ENCODE measurements at places on chromosomes 4 and X. TPM values are rescaled to one million over a fixed set of nuclear protein-coding genes. Genes with fewer than 3 reads are reported as not detected.

Gene CYLC1
- total RNA-seq: not detected

Gene DMP1
- not detected for total RNA-seq

Gene ZFP92
- not detected for total RNA-seq

Gene TLR3
- total RNA-seq: 6.7 TPM

Gene ODAPH
- not detected for total RNA-seq

Gene DUX4
- not detected for total RNA-seq

Gene NLGN3
- total RNA-seq: 0.15 TPM

Gene GPR34
- not detected for total RNA-seq

Gene AIMP1
- total RNA-seq: 38.2 TPM

Gene ENPP6
- total RNA-seq: not detected

Gene CACNA1F
- not detected for total RNA-seq

Gene BEX2
- 8.9 TPM for total RNA-seq

Gene RNF150
- total RNA-seq: 4.0 TPM

Gene MAGEB3
- 0.07 TPM for total RNA-seq

Gene SORBS2
- total RNA-seq: 0.52 TPM

Gene SLC7A11
- total RNA-seq: 7.8 TPM

Gene HMGN5
- 3.7 TPM for total RNA-seq
